Stimulated activated CD4-positive, alpha-beta T cell treated with anti-CD3 and anti-CD28 coated beads, TNF-alpha, amount 100 ng/mL, for 48 hours (primary cell): ENCODE measurements at places on chromosomes 4 and X.

- DNase-seq = no peak
Observed at GRCh38 chr4:182354867-182355266, 111.7 kb downstream of the TENM3 start.

- DNase-seq = no peak
Observed at GRCh38 chr4:8252301-8253173, 17.0 kb upstream of the HTRA3 start.

- DNase-seq = no peak
Observed at GRCh38 chr4:73450398-73451004, 14.5 kb downstream of the AFP start.

- no peak for DNase-seq
Observed at GRCh38 chrX:10146346-10146745, 10.4 kb upstream of the CLCN4 start.

DNA sequence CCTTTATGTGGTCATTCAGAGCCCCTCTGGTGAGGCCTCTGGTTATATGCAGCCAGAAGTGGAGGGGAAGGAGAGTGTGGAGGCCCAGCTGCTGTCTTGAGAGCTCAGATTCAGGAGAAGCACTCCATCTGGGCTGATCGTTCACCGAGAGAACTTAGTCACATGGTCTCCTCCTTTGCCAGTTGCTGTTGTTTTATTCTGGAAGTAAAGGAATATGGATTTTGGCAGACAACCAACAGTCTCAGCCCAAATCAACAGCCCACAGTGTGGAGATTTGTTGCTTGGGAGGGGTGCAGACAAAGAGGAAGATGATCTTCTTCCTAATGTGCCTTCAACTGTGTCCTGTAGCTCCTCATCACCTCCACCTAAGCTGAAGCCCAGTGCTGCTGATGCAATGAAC is 355.4 kb downstream of the ANK2 start:
- no peak for DNase-seq

- DNase-seq = no peak
Observed at GRCh38 chr4:186723292-186724057, at the start of gene FAT1. Gene FAT1 (minus strand): TSS chr4:186723856. CDS start chr4:186709827, 14,029 bp downstream.

DNA sequence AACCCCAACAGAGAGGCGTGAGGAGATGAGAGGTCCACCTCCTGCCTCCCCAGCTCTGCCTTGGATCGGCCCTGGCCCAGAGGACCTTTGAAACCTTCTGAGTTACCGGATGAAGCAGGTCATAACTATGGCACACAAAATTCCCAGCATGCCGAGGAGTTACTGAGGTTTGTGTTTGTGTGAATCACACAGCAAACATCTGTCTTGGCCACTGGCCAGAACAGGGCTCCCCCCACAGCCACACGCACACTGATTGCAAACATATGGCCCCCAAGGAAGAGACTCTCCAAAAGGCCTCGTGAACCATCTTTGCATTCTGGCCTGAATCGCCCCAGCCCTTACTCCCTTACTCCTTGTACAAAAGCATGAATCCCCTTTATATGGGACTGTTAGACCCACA is 18.9 kb downstream of the RPS4X start:
- DNase-seq = no peak

GRCh38 chrX:40152173-40152711 is 54.5 kb upstream of the BCOR start:
- DNase-seq = no peak

DNA sequence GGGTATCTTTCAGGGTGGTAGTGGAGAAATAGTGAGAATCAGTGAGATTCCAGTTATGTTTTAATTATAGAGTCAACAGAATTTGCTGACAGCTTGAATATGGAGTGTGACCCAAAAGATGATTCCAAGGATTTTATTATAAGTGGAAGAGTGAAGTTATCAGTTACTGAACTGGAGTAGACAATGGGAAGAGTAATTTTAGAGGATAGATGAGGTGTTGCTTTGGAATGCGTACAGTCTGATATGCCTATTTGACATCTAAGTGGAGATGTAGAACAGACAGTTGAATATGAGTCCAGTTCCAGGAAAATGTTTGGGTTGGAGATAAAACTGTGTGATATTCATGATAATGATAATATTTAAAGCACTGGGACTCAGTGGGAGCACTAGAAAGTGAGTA is 174.2 kb downstream of the MAPK10 start:
- DNase-seq = no peak

GRCh38 chr4:1511441-1512041 is 105.3 kb upstream of the NKX1-1 start:
- peak; percentile 31 for DNase-seq

DNA sequence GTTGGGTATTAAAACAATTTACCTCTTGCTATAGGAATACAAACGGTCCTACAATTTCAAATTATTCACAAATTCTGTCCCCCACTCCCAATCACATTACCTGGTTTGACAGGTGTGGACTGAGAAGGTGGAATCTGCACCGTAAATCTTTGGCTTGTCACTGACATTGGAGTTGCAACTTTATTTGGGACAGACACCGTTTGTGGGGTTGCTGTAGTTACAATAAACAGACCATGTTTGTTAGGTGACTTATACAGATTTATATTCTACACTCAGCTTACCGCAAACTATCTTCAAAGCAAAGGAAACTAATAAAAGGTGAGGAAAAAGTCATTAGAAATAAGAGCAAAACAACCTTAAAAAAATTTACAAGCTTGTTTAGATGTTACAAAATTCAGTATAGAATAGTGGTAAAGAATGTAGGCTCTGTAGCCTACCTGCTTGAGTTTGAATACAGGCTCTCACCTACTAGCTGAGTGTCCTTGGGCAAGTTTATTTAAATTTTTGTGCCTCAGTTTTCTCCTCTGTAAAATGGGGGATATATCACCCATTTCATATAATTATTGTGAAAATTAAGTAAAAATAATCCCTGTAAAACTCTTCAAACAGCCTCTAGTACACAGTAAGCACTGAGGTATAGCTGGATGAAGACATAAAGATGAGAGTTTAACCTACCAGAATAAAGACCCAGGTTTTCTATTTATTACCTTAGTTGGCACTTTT is 6.1 kb downstream of the TAF9B start:
- DNase-seq = no peak

GRCh38 chrX:471281-471680 is 84.6 kb upstream of the PPP2R3B start:
- no peak for DNase-seq

- DNase-seq = no peak
Observed at GRCh38 chrX:19791562-19791961, 95.8 kb downstream of the SH3KBP1 start.

- DNase-seq = no peak
Observed at GRCh38 chr4:40122941-40123340, 66.3 kb downstream of the N4BP2 start.

- DNase-seq = no peak
Observed at GRCh38 chr4:63275491-63275890, 1133.8 kb downstream of the TECRL start.

DNA sequence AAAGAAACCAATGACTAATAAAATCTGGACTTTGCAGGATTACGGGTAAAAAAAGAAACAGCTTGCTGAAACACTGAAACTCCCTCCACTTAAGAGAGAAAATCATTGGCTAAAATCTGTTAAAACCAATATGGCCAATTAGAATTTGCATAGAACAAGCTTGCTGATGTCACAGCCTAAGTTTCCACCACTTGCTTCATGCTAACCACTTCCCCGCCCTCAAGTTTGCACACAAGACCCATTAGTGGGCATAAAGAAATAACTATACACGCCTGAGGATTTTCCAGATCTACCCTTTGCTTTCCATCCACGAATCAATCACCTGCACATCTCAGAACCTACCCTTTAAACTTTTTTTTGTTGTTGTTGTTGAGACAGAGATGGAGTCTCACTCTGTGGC is 42.7 kb upstream of the PHEX start:
- DNase-seq = no peak

DNA sequence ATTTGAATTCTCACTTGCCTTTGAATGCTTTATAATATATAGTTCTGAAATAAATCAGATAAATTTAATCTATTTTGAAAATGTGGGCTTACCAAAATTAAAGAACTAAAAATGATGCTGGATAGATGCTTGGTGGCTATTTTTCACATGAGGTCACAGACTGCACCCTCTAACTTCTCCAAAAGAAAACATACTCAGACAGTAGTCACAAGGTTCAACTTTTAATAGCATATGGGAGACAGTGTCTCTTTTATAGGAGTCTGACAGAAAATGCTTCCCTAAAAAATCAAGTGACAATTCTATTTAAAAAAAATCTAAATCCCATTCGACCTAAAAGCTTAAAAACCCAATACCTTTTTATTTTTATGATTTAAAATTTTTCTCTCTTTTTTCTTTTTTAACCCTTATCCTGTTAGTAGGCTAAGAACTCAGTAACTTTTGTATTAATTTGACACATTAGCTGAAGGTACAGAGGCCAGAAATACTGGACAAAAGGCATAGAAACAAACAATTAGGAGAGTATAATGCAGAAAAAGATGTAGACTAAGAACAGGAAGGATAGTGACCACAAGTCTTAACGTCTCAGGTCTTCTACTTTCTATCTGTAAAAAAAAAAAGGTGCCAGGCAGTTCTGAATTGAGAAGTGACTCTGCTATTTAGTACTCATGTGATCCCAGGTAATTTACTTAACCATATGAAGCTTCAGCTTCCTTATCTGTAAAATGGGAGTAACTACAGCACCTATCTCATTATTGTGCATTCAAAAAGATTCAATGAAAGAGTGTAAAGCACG is 7.6 kb downstream of the TIGD4 start:
- no peak for DNase-seq

DNA sequence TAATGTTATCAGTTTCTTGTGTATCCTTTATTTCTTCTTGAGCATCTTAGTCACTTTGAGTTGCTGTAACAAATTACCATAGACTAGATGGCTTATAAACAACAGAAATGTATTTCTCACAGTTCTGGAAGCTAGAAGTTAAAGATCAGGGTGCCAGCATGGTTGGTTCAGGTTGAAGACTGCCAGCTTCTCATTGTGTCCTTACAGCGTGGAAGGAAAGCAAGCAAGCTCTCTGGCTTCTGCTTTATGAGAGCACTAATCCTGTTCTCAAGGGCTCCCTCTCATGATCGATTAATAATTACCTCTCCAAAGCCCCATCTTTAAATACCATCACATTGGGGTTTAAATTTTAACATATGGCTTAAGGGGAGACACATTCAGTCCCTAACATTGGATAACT is 497.2 kb downstream of the RAPGEF2 start:
- DNase-seq = no peak

DNA sequence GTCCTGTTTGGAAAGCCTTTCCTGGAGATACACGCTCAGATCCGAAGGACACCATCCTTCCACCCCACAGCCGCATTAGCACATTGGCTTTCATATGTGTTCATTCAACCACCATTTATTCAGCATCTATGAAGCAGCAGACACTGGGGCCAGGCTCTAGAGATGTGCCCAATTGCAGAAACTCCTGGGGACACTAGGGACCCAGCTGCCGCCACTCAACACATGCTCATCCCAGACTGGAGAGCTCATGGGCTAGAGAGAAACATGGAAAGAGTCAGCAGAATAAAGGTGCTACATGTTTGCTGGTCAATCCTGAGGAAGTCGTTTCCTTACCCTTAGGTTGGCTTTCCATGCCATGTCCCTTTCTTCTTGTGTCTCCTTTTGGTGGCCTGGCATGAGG is 7.6 kb downstream of the CTAG1A start:
- no peak for DNase-seq

DNA sequence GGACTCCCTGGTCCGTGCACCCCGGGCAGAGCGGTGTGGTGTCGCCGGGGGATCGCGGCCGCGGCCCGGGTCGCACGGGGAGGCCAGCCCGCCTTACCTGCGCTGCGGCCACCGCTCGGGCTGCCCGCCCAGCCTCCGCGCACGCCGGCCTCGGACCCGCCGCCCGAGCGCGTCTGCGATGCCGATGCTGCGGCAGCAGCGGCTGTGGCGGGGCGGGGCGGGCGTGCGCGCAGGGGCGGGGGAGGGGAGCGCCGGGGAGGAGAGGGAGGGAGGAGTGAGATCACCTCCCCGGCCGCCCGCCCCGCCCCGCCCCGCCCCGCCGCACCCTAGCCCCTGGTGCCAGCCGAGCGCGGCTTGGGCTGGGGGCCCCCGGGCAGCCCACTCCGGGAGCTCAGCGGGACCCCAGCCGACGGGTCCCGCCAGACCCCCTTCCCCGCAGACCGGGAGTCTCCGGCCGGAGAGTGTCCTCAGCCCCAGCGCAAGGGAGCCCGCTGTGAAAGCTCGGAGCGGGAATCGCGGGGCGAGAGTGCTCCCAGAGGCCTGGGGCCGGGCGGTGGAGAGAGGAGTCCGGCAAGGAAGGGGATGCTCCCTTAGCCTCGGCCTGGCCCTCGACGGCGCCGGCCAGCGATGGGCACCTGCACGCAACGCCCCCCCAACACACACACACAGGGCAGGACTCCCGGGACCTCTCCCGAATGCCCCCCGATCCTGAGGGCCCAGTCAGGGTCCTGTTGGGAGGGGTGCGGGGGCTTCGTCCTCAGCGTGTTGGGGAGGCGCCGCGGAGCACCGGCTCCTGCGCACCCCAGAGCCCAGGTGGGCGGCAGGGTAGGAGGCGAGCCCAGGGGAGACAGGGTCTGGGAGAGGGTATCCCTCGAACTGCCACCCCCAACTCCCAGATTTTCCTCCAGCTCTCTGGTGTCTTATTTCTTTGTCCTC is at the start of gene L1CAM:
L1CAM (minus strand) TSS at position 206 of the 936 bp plus-strand sequence. CDS start 10,337 bp downstream, outside the sequence.
- DNase-seq = no peak

GRCh38 chr4:176137631-176138030 is 57.8 kb downstream of the SPATA4 start:
- no peak for DNase-seq

- peak; percentile 16 for DNase-seq
Observed at GRCh38 chrX:23317799-23318724, 16.6 kb upstream of the PTCHD1 start.
